LNCaP clone FGC (cell line): ENCODE measurements at places on chromosomes 12 and 14.
A peak's percentile ranks its signal among the peaks of the same experiment; 100 is the strongest.

GRCh38 chr12:12210983-12211382, 55.9 kb downstream of the LRP6 start:
- no peak for DNase-seq

GRCh38 chr14:102080183-102081080, 6.4 kb downstream of the HSP90AA1 start:
- no peak for DNase-seq

DNA sequence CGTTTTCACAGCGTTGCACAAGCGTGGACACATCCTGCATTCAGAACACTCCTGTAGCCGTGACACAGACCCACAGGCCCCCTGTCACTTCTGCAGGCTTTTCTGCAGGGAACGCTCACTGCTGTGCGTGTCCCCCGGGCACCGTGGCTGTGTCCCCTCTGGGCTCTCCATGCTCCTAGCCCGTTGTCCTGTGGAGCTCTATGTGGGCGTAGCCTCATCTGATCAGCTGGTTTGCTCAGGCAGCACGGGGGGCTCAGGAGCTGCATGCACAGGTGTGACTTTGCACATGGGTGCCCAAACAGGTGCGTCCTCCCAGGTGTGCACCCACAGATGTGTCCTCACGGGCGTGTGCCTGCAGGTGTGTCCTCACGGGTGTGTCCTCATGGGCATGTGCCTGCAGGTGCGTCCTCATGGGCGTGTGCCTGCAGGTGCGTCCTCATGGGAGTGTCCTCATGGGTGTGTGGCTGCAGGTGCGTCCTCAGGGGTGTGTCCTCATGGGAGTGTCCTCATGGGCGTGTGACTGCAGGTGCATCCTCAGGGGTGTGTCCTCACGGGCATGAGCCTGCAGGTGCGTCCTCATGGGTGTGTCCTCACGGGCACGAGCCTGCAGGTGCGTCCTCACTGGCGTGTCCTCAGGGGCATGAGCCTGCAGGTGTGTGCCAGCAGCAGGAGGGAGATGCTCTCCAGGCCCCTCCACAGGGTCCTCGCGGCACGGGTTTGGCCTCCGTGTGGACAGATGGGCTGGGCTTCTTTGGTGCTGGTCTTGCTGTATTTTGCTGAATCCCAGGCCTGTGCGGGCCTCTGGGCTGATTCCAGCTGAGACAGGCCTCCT, 17.5 kb downstream of the MTA1 start:
- no peak for DNase-seq

GRCh38 chr14:33799705-33800570, 150.9 kb downstream of the EGLN3 start:
- no peak for DNase-seq

GRCh38 chr12:84056-84455, 17.5 kb downstream of the IQSEC3 start:
- no peak for DNase-seq

DNA sequence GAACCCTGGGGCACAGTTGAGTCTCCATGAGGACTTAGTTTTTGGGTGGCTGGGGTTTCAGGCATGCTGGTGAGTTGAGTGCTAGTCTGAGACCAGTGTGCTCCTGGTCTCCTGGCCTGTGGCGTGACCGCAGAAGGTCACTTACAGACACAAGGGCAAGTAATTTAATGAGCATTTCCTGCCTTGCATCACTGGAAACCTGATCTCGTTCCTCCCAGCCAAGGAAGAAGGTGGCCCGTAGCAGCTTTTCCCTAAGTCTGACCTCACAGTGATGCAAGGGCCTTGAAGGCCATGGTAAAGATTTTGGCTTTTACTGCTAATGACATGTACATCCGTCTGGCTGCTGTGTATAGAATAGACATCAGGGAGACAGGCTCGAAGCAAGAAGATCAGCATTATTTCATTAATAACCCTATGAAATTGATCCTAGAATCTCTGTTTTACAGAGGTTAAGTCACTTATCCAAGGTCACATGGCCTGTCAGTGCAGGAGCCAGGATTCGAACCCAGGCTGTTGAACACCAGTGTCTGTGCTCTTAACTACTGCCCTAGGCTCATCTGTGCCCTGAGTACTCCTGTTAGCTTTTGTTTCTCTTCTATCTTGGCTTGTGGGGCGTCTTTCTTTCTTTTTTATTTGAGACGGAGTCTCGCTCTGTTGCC, 4.6 kb downstream of the TMEM120B start:
- peak; percentile 10 for DNase-seq

GRCh38 chr12:18905134-18905533, 167.2 kb downstream of the CAPZA3 start:
- no peak for DNase-seq

DNA sequence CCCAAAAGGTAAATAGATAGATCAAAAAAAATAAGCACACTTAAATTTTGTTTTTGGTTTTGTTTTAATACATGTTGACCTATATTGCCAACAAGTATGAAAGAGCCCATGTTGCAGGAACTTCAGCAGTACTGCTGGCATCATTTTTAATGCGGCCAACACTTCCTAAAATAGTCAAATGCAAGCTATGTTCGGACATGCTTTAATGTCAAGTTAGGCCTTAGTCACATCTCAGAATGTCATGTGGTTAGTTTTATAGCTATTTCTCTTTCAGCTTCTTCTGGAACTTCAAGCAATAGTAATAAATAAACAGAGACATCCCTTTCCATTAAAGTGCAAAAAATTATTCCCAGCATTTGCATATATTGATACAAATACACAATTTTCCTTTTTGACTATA, 153.4 kb downstream of the PIK3C2G start:
- no peak for DNase-seq

DNA sequence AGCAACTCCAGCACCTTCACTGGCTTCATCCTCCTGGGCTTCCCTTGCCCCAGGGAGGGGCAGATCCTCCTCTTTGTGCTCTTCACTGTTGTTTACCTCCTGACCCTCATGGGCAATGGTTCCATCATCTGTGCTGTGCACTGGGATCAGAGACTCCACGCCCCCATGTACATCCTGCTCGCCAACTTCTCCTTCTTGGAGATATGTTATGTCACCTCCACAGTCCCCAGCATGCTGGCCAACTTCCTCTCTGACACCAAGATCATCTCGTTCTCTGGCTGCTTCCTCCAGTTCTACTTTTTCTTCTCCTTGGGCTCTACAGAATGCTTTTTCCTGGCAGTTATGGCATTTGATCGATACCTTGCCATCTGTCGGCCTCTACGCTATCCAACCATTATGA, 6.8 kb downstream of the OR11G2 start:
- DNase-seq: no peak

- no peak for DNase-seq
These were observed 9.1 kb downstream of the CRACR2A start for GRCh38 chr12:3743803-3744202.

GRCh38 chr12:49974677-49975317, 2.0 kb downstream of the AQP6 start:
- DNase-seq: no peak

DNA sequence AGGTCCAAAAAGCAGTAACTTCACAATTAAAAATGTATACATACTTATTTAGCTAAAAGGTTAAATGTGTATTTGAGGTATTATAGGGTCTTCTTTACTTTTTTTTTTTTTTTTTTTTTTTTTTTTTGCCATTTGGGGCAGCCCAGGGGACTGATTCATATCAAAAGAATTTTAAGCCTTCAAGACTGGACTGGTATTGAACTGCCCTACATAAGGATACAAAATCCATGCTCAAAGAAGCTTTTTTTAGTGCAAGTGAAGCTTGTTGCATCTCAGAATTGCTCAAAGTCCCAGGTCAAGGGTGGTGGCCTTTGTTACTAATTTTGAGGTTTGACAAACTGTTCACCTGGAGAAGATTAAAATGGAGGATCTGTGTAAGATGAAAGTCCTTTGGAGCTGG, 124.0 kb downstream of the APAF1 start:
- no peak for DNase-seq

DNA sequence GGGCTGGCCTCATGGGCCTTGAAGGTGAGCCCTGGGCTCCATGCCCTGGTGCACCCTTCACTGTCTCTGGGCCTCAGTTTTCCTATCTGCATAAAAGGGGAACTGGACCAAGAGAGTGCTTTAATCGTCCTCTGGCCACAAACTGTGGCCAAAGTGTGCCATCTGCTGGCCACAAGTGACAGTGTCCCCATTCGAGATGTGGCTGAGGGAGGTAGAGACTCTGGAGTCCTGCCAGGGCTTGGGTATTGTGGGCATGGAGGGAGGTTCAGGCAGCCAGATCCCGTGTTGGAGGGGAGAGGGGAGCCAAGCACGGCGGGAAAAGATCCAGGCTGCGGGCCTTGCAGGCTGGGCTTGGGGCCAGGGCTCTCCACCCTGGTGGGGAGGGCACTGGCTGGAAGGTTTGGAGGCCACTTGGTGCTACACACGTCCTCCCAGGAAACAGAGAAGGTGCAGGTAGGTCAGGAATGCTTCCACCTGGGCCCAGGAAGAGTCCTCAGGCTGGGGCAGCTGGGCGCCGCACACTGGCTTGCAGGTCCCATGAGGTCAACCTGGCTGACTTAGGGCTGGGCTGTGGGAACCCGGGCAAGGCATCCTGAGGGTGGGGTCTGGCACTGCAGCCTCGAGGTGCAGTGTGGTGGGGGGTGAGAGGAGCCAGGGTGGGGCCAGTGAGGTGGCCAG, 7.3 kb upstream of the KIF26A start:
- DNase-seq: no peak

GRCh38 chr14:92400579-92401444, 77.8 kb downstream of the SLC24A4 start:
- DNase-seq: no peak

DNA sequence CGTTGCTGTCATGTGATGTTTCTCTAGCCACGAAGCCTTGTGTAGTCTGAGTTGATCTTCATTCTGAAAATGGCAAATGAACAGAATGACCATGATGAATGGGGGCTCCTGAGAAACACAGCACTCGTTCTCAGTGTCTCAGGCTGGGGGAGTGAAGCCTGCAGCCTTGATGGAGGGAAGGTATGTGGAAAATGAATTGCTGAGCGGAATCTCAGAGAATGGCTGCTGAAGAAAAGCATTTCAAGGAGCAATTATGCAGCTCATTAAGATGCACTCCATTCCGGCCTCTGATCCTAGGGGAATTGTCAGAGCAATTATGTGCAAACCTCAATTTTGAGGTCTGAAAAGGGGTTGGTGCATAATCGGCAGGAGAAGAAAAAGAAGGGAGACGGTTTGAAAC, 167.1 kb downstream of the CHST11 start:
- no peak for DNase-seq

- peak; percentile 40 for DNase-seq
These were observed 84.4 kb downstream of the VWF start for GRCh38 chr12:6039894-6040601.

GRCh38 chr14:24434036-24434435, 4.3 kb downstream of the KHNYN start:
- DNase-seq: no peak

DNA sequence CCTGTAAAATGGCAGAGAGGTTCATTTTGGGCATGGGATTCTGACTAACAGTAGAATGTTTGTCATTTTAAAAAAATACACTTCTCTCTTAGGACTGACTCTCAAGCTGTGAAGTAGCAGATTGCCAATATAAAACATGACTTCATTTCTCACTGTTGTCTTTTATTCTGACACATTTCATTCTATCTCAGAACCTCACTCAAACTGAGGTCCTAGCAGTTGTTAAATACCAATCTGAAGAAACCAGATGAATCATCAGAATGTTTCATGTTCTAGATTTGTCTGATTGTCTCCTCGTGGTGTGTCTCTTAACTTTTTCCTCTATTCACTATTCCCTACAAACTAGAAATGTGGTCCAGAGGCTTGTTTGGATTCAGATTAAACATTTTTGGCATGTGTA, 276.5 kb upstream of the NPAS3 start:
- DNase-seq: no peak

DNA sequence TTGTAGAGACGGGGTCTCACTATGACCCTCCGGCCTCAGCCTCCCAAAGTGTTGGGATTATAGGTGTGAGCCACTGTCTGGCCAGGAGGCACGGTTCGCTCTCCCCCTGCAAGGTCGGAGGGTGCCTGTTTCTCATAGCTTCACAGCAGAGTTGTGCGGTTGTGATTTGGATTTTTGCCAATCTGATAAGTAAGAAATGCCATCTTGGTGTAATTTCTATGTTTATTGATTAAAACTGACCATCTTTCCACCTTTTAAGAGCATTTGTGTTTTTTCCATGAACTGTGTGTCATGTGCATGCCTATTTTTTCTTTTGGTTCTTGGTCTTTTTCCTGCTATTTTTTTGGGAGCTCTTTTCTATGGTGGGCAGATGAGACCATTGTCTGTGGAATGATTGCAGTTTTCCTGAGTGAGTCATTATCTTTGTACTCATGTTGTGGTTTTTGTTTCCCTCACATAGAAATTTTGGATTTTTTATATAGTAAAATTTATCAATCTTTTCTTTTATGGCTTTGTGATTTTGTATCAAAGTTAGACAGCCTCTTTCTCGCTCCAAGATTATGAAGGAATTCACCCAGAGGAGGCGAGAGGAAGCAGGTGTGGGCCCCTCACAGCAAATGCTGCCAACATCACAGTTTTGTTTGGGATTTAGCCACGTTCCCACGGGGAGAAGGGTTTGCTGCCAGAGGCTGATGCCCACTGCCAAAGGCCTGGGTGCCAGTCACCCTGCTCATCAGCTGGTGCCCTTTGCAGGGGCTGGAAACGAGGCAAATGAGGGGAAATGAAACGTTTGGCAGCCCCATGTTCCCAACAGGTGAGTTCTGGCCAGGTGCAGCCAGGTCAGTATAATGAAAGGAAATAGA, 47.2 kb downstream of the RFX4 start:
- DNase-seq: no peak
